ENCODE measurements at places on chromosomes 16 and 17.

- no peak for DNase-seq
Observed at GRCh38 chr16:79090966-79091365, 509.6 kb downstream of the MAF start.

- no peak for DNase-seq
Observed at GRCh38 chr17:19551165-19551564, 17.5 kb downstream of the SLC47A1 start.

- no peak for DNase-seq
Observed at GRCh38 chr17:48748718-48749566, 20.4 kb upstream of the HOXB13 start.

DNA sequence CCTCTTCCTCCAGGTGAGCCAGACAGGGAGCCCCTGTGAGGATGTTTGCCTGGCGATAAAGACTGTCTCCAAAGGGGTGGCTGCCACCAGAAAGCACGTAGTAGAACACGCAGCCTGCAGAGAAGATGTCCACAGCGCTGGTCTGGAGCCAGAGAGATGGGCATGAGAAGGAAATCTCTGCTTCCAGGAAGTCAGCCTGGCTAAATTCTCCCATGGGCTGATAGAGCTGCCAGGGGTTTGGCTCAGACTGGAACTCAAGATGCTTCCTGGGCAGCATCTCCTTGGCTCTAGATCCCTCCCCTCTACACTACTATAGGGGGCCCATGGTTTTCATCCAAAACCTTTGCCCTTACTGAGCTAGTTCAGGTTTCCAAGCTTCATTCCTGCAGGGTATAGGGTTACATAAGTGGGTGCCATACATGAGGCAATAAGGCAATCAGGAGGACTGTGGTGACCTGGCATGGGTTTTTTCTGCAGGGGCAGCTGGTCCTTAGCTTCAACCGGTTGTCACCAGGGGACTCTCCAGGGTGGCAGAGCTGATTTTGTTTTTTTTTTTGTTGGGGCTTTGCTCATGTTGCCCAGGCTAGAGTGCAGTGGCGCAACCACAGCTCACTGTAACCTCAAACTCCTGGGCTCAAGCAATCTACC lies 13.6 kb downstream of the PLK1 start:
- DNase-seq, result no peak

GRCh38 chr17:1883536-1883935 lies 53.7 kb downstream of the RPA1 start:
- no peak for DNase-seq

DNA sequence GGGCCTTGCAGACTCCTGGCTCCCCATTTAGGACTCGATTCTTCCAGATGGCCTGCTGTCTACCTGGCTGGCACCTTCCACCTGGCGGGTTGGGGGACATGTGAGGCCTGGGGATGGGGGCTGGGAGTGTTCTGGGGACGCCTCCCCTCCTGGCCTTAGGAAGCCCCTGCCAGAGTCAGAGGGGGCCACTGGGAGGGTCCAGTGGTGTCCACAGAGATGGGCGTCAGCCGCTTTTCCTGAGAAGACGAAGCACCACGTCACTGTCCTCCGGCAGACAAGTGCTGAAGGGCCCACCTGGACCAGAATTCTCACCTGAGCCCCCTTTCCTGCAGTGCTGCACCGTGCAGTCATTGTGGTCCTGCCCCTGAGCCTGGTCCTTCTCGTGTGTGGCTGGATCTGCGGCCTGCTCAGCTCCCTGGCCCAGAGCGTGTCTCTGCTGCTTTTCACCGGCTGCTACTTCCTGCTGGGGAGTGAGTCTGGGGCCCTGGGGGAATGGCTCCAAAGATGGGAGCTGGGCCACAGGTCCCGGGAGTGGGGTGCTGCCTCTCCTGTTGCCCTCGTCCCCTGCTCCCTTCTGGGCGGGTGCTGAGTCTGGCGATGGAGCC lies 2.9 kb downstream of the TMEM235 start:
- no peak for DNase-seq

DNA sequence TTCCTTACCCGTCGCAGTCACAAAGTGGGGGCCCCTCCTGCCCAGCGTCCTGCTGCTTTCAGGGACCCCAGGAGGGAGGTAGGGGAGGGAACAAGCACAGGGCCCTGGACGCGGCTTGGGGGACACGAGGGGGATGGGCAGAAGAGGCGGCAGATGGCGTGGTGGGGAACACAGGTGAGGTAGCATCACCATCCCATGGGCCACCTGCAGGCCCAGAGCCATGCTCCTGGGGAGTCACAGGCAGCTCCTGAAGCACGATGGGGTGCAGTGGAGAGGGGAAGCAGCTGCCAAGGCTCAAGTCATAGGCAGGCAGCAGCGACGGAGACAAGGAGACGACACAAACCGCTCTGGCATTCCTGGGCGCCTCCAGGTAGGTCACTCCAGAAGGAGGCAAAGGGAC lies 10.8 kb downstream of the UNKL start:
- DNase-seq, result no peak
